ENCODE measurements at places on chromosomes 7 and 10.

DNA sequence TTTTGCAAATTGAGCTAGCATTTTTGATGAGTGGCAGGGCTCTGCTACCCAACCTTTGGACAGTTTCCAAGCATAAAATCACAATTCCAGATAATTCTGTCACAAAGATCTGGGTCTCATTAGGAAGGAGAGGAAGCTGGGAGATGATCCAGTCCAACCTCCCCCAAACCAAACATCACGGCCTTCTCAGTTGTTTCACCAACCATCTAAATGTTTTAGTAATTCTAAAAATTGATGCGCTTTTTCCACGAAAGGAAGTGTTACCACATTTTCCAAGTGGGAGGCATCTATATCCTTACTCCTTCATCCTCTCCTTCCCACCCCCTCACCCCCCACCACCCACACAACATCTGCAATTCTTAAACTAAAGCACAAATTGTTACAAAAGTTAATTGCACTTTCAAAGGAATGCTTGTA lies 108.3 kb downstream of the EGFR start:
- DNase-seq: no peak
- no peak overlapping the region for H3K27ac ChIP-seq
- H3K4me1 ChIP-seq: peaks cover 13% of the 10 kb centered on the region
- no peak overlapping the region for H3K4me3 ChIP-seq
- no peaks in the 10 kb centered on the region for H3K36me3 ChIP-seq

DNA sequence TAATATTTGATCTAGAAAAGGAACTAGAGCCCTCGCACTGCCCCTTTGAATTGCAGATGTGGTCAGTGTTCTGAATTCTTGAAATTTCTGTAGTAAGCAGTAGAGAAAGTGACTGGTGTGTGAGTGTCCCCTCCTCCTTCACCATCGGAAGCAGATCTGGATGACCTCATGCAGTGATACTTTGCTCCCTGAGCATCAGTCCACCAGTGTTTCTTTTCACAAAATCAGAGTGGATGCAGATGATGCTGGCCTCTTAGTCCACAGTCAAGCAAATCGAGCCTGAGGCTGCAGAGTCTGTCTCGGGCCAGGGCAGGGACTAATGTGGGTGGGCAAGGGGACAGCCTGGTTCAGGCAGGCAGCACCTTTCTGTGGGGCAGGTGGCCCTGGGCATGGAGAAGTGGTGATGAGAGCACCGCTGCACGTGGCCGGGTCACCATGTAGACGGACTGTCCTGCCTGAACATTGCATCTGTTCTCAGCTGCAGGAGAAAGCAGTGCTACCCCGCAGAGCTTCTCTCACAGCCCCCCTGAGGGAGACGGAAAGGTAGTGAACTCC lies 5.4 kb downstream of the INSIG1 start:
- no peak overlapping the region for H3K27ac ChIP-seq
- H3K4me1 ChIP-seq: peaks cover 43% of the 10 kb centered on the region
- no peak overlapping the region for H3K4me3 ChIP-seq

DNA sequence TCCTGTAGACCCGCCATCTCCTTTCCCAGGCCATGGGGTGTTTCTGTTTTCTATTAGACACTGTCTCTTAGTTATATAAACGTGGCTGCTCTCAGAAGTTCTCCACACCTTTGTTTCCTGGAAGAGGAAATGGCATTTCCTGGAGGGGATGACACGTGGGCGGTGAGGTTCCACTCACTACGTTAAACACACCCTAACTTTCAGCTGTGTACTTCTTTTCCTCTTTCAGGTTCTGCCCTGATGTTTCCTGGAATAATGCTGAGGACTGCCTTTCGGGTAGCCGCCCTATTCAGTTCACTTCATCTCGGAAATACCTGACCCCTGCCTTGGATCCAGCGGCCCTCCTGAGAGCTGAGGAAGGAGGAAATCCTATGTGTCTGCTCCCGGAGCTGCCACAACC lies 3.4 kb upstream of the PRKCQ start:
- peaks cover 81% of the 10 kb centered on the region for H3K4me1 ChIP-seq
- peaks cover 63% of the 10 kb centered on the region for H3K36me3 ChIP-seq

DNA sequence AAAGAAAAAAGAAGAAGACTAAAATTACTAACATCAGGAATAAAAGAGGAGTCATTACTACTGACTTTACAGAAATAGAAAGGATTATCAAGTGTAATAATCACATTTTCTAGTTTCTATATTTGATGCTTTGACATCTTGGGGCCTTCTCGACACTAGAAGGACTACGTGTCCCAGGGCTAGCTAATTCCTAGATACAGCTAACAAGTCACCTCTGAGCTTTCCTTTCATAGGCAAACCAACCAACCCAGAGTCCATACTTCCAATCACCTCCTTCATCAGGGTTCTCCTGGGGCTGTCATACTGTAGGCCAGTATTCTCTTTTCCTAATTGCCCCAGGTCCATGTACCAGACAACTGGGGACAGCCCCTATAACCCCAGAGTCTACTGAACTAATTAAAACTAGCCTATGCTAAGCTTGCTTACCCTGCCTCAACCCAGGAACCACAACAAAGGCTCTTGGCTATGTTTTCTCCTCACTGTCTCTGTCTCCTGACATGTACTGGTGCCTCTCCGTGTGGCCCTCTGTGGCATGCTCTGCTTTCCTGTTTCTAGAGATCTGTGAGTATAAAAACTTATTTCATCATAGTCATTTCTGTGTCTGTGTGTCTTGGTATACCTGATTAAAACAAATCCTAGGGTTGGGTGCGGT lies 6.7 kb upstream of the PARP12 start:
- H3K4me1 ChIP-seq: no peaks in the 10 kb centered on the region
- H3K4me3 ChIP-seq: no peak overlapping the region
- peaks cover 8% of the 10 kb centered on the region for H3K27me3 ChIP-seq
- no peak overlapping the region for H3K27ac ChIP-seq
- peaks cover 16% of the 10 kb centered on the region for H3K36me3 ChIP-seq
- no peak for DNase-seq

All from activated T-helper 1 cell treated with anti-CD3 and anti-CD28 coated beads, Interleukin-12 subunit alpha, Interleukin-12 subunit beta, Interleukin-2, Interleukin-4 antibody, amounts not matched to agents 30 ng/mL and 10 ng/mL and 1 ng/mL, durations not matched to agents 14 hours and 24 hours and 36 hours (primary cell).